Umbilical cord (tissue), 2 donors: ENCODE measurements at places on chromosomes 16 and 17. TPM values are rescaled to one million over a fixed set of nuclear protein-coding genes. Genes with fewer than 3 reads are reported as not detected.

- DNase-seq: no peak
Observed at GRCh38 chr17:40448213-40448638, 5.0 kb downstream of the IGFBP4 start.

The HCRT gene
- not detected for total RNA-seq

The CLEC18C gene
- 0.96 TPM for total RNA-seq

DNA sequence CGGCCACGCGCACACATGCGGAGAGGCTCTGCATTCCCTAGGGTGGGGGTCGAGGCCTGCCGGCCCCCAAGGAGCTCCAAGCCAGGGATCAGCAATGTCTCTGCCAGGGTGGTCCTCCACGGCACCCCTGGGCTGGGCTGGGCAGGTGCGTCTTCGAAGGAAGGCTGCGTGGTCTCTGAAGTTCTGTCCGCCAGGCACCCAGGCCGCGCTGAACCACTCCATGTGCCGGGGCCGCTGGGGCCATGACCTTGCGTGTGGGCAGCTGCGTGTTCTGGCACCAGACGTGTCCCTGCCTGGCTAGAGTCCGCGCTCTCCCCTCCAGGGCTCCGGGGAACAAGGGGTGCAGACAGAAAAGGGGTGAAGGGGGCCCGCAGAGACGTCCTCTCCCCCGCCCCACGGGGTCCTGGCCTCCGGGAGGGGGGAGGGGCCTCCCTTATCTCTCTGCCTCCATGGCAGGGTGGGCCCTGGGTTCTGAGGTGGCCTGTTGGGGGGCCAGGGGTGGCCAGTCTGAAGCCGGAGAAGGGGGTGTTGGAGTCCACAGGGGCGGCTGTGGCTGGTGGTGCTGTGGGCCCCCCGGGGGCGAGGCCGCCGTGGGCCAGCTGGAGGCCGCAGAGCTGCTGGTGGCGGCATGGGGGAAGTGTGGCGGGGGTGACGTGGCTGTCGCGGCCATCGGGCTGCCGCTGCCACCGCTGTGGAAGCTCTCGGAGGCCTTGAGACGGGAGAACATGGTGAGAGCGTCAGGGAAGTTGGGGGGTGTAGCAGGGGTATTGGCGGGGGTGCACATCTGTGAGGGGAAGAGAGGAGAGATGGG lies 5.3 kb downstream of the UBALD1 start:
- no peak for DNase-seq

The KIF1C gene
- total RNA-seq: 35.6 TPM

- peak; percentile 97 for DNase-seq
Observed at GRCh38 chr17:43024407-43025289, at the start of gene RND2. Gene RND2 (plus strand): TSS chr17:43025231. CDS start chr17:43025348, 117 bp downstream.

The PLEKHH3 gene
- 11.3 TPM for total RNA-seq
